ENCODE measurements at places on chromosomes 2 and 18.

GRCh38 chr2:381941-382727, 94.2 kb upstream of the ALKAL2 start:
- DNase-seq: no peak

GRCh38 chr2:61144697-61145268, 17.2 kb upstream of the C2orf74 start:
- DNase-seq: peak; percentile 98

DNA sequence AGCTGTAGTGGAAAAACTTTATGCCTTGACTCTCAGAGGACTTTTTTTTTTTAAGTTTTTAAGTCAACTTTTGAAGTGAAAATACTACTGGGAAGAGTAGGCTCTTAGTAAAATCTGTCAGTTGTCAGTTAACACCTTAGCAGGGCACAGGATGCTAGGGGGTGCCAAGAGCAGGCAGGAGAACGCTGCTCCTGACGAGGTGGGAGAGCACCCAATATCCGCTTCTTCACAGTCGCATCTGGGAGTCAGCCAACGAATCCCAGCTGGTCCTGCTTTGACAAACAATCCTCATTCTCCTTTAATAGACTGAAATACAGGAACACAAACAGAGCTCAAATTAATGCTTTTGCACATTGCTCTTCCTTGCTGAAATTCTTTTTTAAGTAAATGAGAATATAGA, 709.5 kb upstream of the ACVR2A start:
- no peak for DNase-seq

DNA sequence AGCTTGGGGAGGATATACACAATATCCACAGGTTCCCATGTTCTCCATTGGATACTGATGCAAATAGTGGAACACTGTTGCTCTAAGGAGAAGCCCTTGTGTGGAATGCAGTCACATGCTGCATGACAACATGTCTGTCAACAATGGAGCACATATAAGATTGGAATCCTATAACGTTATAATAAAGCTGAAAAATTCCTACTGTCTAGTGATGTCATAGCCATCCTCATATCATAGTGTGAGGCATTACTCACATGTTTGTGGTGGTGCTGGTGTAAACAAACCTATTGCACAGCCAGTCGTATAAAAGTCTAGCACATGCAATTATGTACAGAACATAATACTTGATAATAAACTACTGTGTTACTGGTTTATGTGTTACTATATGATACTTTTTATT, 394.7 kb downstream of the FBXO15 start:
- DNase-seq: no peak

- no peak for DNase-seq
Measured at GRCh38 chr2:206266130-206267125, 8.0 kb upstream of the ZDBF2 start.

- no peak for DNase-seq
Measured at GRCh38 chr2:7666596-7667259, 749.5 kb downstream of the RNF144A start.

DNA sequence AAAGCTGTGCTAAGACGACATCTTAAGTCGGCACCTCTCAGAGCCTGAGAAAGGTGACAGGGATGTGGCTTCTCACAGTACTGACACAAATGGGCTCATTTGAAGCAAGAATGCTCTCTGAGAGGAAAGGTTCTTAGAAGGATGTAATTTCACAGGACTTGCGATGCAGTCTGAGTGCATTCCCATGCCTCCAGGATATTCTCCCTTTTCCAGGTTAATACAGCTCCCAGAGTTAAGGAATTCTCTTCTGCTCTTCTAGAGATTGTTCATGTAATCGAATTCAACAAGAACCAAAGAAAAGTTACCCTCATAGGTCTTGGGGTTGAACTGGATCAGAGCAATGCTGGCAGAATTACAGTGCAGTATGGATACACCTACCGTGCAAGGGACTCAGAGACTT, 131.0 kb downstream of the GALR1 start:
- no peak for DNase-seq

- DNase-seq: no peak
Measured at GRCh38 chr2:125405816-125406215, 1250.1 kb upstream of the GYPC start.

DNA sequence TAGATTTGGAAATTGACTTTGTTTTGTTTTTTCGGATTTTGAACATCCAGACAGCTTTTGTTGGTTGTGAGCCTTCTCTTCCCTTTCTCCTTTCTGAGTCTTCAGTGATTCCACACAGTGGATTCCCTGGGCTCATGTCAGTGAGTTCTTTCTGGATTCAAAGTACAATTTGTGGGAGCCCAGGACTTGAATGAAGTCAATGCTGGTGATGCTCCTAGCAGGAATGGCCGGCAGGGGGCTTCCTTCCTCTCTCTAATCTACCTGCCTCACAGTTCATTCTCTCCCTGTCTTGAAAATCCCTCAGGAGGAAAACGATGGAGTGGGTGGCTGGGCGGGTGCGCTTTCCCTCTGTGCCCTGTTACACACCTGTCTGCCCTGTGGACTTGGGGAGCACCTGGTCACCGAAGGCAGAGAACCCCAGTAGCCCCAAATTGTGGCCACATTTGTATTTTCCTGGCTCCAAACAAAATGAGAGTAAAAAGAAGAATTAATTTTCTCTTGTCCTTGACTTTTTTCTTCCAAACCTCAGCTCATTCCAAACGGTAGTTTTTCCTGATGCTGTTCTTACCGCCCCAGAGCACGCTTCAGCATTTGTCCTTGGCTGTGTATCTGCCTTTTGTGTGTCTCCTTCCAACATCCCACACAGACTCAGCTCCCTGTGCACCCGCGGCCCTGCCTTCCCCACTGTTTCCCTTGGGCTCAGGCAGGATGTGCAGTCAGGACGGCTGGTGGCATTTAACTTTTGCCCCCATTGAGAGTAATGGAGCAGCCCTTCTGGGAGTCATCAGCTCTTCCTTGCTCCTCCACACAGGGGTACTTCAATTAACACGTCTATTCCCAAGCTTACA, 86.6 kb downstream of the MARCO start:
- DNase-seq: peak; percentile 40

DNA sequence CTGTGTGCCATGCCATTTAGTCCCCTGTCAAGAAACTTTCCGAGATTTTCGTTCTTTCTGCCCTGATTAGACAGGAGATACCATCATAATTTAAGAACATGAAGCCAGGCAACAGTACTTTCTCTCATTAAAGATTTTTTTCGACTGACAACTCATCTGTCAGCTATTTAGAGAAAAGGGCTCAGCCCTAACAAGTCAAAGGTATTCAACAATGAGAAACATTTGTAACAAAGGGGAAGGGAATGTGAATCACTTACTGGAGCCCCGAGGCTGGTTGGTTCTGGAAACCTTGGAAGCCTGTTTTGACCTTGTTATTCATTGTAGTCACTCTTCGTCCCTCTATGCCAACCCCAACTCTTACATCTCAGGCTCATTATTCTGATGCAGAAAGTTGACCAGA, 199.4 kb downstream of the SPP2 start:
- DNase-seq: no peak

DNA sequence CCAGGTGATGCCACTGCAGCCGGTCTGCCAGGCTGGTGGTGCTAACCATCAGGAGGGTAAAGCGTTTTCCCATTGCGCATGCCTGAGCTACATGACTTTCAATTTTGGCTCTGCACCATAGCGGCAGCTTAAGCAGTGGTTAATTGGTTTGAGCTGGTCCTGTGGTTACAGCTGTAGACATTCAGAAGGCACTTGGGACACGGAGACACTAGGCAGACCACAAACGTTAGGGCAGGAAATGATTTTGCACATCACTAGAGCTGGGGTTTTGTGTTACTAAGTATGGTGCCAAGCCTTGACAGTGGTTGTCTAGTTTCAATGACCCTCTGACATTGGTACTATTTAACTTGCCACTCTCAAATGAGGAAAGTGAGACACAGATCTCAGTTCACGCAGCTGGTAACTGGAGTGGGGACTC, 28.9 kb upstream of the CNOT11 start:
- no peak for DNase-seq

- peak; percentile 62 for DNase-seq
Measured at GRCh38 chr2:74457549-74458131, 598 bp upstream of the WBP1 start.

- DNase-seq: no peak
Measured at GRCh38 chr2:41329040-41329439, 718.8 kb upstream of the PKDCC start.

GRCh38 chr2:173606619-173607248, 252.1 kb downstream of the CDCA7 start:
- DNase-seq: no peak

DNA sequence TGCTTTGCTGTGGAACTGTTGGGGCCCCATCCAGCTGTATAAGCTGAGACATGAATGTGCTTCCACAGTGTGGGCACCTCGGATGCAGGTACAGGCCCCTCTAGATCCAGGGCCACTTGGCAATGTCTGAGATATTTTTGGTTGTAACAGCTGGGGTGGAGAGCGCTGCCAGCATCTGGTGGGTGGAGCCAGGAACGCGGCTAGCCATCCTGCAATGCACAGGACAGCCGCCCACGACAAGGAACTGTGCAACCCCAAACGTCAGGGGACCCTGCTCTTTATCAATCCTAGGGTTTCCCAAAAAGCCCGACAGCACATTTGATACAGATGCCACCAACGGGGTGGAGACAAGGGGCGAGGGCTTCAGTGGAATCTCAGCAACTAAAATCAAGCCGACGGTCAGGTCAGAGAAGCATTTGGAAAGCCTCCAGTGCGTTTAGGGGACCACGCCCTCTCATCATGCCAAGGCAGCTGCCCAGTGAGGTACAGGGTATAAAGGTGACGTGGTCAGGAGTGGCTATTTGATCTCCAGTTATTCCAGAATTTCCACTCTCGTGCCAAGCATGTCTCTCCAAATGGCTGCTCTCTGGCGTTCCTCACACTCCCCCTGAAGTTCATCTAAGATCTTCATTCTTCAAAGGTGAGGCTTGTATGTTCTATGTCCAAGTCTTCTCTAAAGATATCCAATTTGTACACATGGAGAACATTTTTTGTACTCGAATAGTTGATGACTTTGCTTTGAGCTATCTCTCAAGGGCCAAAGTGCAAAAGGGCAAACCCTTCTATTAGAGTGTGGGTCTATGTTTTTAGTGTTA, 55.7 kb downstream of the LRRFIP1 start:
- no peak for DNase-seq

- DNase-seq: no peak
Measured at GRCh38 chr2:71935262-71935848, 212.3 kb downstream of the CYP26B1 start.

- DNase-seq: no peak
Measured at GRCh38 chr2:116754381-116755101, 1060.0 kb upstream of the DDX18 start.

GRCh38 chr2:196131384-196131937, 39.9 kb downstream of the STK17B start:
- DNase-seq: peak; percentile 88

DNA sequence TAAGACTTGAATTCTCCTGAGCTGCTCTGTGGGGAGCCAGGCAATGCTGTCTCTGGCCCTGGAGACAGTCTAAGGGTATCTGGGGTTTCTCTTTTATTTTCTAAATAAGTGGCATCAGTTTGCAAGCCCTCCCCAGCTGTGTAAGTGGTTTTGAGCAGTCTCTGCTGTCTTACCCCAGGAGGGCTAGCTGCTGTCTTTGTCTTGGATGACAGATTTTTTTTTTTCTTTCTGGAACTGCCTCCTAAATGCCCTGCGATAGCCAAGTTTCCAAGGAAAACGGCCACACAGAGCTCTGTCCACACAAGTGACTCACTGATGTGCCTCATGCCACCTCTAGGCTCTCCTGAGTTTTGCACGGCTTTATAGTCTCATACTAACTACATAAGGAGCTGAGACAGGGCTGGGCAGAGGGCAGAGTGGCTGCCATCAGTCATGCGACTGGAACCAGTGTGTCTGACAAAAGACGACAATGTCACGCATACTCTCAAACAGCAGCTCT, 37.2 kb upstream of the THOC1 start:
- DNase-seq: no peak

GRCh38 chr2:64085936-64086335, 58.3 kb downstream of the PELI1 start:
- no peak for DNase-seq

- no peak for DNase-seq
Measured at GRCh38 chr2:61411109-61411508, 59.8 kb downstream of the USP34 start.

DNA sequence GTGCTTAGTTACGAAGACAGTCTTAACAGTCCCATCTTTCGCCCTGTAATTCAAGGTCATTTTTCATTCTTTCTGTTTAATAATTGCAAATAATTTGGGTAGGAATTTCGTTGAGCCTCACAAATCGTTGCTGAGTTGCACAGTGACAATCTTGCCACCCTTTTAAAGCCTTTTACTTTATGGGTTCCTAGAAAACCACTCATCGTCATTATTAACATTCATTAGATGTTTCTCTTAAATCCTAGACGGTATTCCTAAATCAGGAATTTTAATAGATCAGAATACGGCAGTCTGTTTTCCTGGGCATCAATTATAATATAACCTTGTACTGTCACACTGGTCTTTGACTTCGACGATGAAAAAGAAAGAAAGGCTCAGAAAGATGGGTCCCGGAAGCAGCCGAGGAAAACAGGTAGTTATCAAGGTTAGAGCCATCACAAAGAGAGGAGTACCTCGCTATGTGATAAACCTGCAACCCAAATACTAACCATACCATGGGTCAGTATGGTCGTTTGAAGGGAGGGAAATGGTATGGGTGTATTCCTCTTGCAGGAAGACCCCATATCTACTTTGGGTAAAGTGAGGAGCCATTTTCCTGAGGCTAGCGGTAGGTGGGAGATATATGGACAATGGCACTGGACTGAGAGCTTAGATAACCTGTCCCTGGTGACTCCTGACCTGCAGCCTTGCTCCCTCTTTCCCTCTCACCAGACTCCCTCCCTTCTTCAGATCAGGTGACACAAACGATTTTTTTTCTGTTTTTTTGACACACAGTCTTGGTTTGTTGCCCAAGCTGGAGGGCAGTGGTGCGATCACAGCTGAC, 981 bp upstream of the SF3B1 start:
- no peak for DNase-seq

GRCh38 chr2:182245963-182246362, 180.9 kb downstream of the PDE1A start:
- no peak for DNase-seq

All from suppressor macrophage (primary cell).